Naive B cell (primary cell): ENCODE measurements at places on chromosomes 7 and 10. TPM values are rescaled to one million over a fixed set of nuclear protein-coding genes. Genes with fewer than 3 reads are reported as not detected.

DNA sequence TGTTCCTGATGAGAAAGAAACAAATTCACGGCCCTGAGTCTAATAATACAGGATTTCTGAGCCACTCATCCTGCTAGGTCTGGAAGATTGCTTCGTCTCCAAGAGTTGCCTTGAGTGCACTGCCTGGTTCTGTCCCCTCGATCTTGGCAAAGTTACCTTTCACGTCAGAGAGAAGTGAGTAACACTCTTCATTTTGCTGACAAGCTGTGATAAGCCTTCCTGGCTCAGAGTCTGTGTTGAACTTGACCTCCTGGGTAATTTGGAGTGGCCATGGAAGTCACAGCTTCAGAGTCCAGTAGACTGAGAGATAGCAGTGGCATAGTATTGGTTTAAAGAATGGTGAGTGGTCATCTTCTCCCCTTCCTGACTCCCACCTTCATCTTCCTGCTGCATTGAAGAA lies 64.7 kb upstream of the LRGUK start:
- DNase-seq = no peak

GRCh38 chr7:157558516-157558874 lies 221.7 kb downstream of the DNAJB6 start:
- DNase-seq = no peak

DNA sequence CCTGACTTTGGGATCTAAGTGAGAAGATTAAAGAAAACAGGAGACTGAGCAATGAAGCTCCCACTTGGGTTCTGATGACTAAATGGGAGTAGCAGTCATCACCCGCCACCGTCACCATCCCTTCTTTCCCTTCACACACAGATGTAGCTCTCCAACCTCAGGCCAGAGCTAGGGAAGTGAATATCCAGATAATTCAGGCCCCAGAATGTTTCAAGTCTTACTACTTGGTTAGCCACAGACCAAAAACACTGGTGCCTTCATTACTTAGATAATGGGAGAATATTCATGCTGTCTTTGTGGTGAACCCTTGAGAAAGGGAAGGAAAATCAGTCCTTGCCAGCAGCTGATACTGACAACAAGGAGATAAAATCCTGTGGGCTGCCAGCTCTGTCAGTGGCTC lies 100.7 kb downstream of the OSBPL3 start:
- no peak for DNase-seq

DNA sequence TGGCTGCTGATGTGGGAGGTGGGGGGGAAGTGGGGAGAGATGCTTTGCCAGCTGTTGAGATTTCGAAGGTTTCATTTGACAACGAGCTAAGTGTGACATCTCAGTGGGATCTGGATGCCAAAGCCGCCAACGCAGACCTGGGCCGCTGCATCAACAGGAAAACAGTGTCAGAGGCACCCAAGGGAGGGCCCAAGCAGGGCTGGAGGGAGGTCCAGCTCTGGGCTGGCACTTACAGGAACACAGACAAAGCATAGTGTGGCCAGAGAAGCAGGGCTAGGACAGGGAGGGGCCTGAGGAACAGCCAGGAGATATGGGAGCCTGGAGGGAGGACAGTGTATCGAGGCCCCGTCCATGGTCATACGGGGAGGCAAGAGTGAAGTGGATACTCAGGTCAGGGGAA lies 73.1 kb downstream of the GTF2IRD1 start:
- DNase-seq = no peak

DNA sequence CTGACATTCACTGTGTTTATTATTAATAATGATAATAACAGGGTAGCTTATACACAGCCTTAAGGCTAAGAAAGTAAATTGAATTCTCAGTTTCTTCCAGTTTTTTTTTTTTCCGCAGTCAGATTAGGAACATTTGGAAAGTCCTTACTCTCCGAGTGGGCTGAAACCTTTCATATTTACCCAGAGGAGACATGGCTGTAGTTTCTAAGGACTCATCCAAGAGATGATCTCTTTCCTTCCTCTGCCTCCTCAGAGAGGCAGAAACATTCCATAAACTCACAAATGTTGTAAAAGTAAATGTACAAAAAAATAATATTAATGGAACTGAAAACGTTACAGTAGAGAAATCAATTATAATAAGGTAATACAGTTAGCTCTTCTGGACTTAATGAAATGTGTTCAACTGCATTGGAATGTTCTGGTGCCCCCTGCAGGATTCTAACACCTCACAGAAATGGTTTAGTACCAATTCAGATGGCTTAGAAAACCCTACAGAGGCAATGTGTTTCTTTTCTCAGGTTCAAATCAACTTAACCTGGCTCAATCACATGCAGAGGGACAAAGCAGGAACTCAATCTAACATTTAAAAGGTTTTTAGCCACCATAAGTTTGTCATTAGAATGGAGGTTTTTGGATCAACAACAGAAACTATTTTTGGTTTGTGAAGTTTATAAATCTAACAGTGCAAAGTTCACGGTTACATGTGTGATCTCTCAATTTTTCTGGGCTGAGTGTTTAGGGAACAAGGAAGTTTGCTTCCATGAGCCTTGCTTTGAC lies 71.7 kb downstream of the ICA1 start:
- DNase-seq = peak; percentile 49

DNA sequence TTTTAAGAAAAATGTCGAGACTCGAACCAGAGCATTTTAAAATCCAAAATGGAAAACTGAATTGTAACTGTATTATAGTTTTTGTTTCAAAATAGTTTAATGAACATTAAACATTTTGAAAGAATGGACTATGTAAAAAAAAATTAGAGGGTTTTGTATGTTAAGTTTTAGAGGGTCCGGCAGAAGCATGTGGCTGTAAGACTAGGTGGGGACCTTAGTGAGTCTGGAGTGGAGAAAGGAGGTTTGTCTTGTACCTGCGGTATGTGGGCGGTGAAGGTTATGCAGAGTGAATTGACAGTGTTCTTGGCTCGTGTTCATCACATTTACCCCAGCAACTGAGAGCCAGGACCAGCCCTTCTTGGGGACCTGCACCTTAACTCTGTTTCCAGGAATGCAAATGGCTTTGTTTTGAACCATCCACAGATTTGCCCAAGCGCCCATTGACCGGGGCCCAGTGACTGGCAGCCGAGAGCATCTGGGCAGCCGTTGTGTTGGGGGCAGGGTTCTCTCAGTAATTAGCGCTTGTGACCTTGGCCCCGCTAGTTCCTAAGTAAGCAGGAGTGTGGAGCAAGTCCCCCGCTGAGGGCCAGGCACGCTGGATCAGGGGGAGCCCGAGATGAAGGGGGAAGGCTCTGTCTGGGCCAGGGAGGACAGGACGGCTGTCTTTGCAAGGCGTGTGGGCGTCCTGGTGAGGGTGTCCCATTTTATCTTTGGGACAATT lies 1.4 kb upstream of the KLF6 start:
- no peak for DNase-seq

GRCh38 chr10:124047427-124048152 lies 45.8 kb downstream of the CHST15 start:
- DNase-seq = no peak

GRCh38 chr7:134722786-134723322 lies 56.6 kb upstream of the CALD1 start:
- DNase-seq = no peak

DNA sequence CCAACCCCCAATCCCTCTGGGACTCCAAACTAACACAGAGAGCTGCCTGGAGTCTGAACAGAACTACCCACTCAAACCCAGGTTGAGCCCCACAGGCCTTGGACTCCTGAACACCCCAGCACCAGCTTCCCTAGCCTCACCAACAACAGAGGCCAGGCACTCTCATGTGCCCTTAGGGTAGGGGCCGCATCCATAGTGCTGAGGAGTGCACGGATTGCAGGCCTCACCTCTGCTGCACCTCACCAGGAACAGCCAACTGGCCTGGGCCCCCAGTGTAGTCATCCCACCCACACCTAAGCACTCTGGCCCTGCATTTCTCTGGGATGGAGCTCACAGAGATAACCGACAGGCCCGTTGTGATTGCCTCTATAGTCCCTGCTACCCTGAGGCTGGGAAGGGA lies 194.2 kb downstream of the HPSE2 start:
- no peak for DNase-seq

- no peak for DNase-seq
Measured at GRCh38 chr7:8379264-8379663, 54.1 kb upstream of the NXPH1 start.

DNA sequence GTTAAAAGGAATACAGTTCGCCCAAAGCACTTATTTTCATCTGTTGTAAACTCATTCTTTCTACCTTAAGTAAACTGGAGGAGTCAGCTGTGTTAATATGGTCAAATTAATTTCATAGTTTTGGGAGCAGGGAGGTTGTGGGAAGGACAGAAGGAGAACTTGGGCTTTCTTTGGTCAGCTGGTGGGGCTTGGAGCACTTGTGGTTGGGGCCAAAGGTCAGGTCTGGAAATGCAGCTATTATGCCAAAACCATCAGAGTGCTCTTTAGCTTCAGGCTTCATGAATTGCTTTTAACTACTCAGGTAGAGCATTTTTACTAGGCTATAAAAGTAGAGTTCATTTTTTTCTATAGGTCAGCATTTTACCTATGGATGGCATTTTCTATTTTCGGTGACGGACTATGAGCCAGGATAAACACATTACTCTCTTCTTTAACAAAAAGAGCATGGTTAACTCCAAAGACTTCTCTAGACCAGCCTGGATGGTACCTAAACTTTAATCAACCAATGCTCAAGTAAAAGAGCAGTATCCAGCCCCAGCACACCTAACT lies 30.0 kb downstream of the STEAP4 start:
- no peak for DNase-seq

- no peak for DNase-seq
Measured at GRCh38 chr7:595621-596010, 76.0 kb upstream of the PDGFA start.

- DNase-seq = peak; percentile 21
Measured at GRCh38 chr10:28241741-28242399, 61.0 kb downstream of the MPP7 start.

GRCh38 chr10:126518218-126519080 lies 130.2 kb upstream of the ADAM12 start:
- DNase-seq = no peak

- DNase-seq = no peak
Measured at GRCh38 chr10:93573051-93573909, 6.8 kb downstream of the FFAR4 start.

GRCh38 chr7:703049-703448 lies 23.4 kb upstream of the DNAAF5 start:
- no peak for DNase-seq

- DNase-seq = no peak
Measured at GRCh38 chr10:104903433-104903832, 262.3 kb downstream of the SORCS3 start.

DNA sequence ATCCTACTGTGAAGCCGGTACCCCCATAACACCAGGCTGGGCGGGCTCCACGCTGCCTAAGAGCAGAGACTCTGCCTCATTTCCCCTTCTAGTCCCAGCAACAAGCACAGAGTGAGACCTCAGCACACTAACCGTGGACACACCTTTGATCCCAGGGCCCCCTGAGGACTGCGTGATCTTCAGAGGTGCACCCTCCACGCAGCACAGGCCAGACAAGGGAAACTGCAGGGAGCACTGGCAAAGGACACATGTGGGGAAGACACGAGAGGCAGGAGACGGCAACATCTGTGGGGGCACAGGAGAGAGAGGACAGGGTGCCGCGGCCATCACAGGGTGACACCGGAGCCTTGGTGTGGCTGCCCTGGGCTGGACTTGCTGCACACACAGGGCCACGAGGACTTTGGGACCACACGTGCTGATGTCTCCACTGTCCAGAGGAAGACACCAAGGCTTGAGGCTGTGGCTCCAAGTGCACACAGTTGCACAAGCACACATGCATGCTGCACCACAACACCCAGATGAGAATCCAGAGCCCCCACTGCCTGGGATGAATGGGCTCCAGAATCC lies 128.8 kb downstream of the PTPRN2 start:
- no peak for DNase-seq

DNA sequence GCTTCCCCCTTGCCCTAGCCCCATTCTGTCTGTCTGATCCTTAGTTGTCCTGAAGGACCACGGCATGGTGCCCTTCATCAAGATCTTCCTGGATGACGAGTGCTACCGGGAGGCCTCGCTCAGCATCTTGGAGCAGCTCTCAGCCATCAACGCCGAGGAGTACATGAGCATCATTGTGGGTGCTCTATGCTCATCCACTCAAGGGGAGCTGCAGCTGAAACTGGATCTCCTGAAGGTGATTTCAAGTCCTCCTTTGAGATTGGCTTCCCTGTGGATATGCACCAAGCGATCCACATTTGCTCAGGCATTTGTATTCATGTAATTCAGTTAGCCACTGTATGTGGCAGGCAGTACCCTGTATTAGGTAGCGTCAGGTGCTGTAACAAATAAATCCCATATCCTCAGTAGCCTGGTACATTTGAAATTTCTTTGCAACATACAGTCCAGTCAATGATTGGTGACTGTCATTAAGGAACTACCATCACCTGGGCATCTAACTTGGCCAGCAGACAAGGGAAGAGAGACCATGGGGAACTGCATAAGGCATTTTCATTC lies 51.2 kb downstream of the WDFY4 start:
- no peak for DNase-seq

GRCh38 chr7:155217634-155218033 lies 80.0 kb upstream of the INSIG1 start:
- no peak for DNase-seq

DNA sequence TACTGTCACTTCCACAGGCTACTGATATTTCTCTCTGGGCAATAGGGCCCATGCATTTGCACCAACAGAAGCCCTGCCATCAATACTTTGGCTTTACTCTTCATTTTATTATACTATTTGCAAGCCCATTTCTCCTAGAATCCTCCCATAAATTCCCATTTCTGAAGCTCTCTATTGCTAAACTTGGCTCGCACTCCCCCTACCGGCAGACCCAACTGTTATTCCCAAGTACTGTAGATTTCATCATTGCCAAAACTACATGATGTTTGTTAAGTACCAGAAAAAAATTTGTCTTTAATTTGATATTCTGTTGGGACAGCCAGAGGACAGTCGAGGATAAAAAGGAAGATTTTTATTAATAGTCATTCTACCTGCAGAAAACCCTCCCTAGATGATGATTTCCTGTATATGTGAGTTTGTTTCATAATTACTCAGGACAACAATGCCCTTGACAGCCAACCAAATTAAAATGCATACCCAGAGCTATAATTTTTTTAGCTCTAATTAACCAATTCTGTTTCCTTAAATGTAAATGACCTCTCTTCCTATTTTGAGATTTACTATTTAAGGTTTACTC lies 298.6 kb downstream of the REEP3 start:
- DNase-seq = no peak

Gene ENTPD1
- polyA plus RNA-seq = 44.2 TPM

Gene BNIP3
- 7.0 TPM for polyA plus RNA-seq

Gene IKZF1
- 222 TPM for polyA plus RNA-seq

Gene MSMB
- polyA plus RNA-seq = not detected

Gene CISD1
- 33.1 TPM for polyA plus RNA-seq

Gene C10orf67
- not detected for polyA plus RNA-seq
